Activated naive CD4-positive, alpha-beta T cell treated with anti-CD3 and anti-CD28 coated beads, Interleukin-2, amount 50 U/mL, for 72 hours (primary cell): ENCODE measurements at places on chromosomes 5 and 9. TPM values are rescaled to one million over a fixed set of nuclear protein-coding genes. Genes with fewer than 3 reads are reported as not detected.

DNA sequence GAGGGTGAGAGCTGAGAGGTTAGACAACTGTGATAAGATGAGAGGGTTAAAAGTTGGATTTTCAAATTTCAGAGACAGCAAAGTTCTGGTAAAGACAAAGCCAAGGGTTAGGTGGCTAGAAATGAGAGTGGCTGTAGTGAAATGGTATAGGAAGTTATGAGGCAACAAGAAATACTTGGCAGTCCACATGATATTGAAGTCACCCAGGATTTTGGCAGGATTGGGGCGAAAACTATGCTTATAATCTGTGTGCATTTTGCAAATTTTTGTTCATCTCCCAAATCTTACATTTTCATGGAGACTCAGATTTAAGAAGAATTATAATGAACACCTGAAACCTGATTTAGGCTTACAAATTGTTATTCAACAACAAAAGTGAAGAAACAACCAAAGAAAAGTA, 35.6 kb downstream of the C9 start:
- DNase-seq = no peak

- DNase-seq = no peak
These were observed 95.7 kb upstream of the PTGER4 start for GRCh38 chr5:40584054-40584453.

DNA sequence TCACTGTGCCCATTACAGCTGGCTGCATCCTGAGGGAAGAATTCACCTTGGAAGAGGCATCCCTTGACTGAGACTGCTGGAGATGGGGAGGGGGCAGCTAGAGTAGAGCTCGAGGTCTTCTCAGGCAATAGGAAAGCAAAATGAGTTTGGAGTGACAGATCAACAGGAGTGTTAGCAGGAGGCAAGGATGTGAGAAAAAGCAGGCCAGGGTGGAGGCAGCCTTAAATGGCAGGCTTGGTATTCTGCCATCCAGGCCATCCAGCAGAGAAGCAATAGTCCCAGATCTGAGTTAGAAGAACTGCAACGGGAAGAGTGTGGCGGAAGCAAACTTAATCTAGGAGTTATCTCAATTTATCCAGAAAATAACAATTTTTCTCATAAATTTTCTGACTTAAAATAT, 6.1 kb downstream of the ADAMTS12 start:
- no peak for DNase-seq

Gene CYSRT1
- 0.64 TPM for total RNA-seq

- DNase-seq = no peak
These were observed 220.0 kb downstream of the GLIS3 start for GRCh38 chr9:4079906-4080305.

DNA sequence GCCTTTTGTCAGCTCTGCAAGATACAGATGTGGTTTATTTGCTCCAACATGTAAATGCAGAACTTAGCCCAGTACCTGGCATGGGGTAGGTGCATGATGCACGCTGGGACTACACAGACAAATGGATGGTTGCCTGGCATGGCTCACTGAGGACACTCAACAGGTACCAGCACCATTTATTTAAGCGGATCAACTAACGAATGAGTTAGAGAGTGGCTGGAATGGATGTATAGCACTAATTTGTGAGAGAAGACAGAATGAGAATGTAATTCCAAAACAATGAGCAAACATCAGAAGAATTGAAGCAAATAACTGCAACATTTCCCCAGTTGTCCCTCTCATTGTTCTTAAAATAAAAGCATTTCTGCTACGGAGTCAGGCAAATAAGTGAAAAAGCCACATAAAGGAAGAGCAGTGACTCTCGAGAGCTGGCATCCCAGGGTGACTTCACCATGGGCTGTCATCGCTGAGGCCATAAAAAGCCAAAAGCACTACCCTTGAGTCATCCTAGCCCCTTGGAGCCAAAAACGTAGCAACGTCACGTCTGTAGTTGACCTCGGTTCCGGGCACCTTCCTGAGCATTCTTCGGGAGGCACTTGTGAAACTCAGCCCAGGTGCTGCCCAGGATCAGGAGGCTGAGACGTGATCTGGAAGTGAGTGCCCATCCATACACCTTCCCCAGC, 290.3 kb downstream of the NSG2 start:
- DNase-seq = no peak

GRCh38 chr5:79613549-79613948, 1.3 kb downstream of the TENT2 start:
- DNase-seq = no peak

Gene TMEM174
- not detected for total RNA-seq

DNA sequence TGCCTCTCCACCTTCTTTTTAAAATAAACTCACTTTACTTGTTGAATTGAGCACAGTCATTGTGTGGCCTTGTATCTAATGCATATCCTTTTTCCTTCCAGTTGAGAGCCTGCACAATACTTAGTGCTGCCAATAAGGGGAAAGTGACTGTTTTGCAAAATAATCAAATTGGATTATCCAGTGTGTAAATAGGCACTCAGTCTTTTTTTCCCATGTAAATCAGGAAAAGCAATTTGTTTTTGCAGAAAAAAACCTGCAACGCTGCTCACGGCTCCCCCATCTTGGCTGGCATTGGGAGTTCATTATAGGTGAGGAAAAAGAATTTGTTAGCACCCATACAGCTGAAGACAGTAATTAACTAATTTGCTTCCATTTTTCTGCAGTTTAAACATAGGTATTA, 299.9 kb downstream of the CSNK1G3 start:
- no peak for DNase-seq

DNA sequence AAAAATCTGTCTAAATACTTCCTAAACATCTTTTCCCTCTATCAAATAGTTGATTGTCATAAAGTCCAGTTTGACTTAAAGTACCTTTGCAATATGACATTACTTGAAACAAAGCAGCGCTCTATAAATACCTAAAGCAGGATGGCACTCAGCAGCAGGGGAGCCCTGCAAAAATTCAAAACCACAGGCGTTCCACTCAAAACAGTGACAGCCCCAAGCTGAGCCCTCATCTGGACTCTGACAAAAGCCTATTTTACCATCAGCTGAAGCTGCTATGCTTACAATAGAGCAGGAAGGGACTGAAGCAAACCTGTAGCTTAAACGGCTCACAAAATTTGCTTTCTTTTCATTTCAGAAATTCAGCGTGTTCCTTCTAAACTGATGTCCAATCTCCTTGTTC, 11.5 kb downstream of the GABRA6 start:
- no peak for DNase-seq

GRCh38 chr5:150434464-150434863, 15.1 kb downstream of the RPS14 start:
- DNase-seq = no peak

- no peak for DNase-seq
These were observed 6.6 kb downstream of the GOLGA1 start for GRCh38 chr9:124934290-124934689.

DNA sequence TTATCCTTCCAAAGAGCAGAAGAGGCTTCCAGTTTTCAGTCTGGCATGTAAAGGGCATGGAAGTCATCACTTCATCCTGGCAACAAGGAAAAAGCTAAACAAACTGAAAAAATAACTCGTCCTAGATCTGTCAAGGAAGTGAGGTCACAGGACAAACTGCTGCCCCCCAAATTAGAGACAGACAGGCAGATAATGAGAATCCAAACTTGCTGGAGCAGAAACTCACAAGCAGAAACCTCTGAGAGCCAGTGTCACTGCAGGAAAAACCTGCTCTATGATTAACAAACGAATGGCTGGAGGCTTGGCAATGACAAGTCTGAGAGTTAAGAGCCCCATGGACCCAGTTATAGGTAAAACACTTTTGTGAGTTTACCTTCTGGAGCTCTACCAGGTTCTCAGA, 18.9 kb upstream of the MLANA start:
- DNase-seq = no peak
